Lung (tissue), 17 donors: ENCODE measurements at places on chromosomes 7 and 10. TPM values are rescaled to one million over a fixed set of nuclear protein-coding genes. Genes with fewer than 3 reads are reported as not detected.

- no peak overlapping the region for H3K4me3 ChIP-seq
- peaks cover 3% of the 10 kb centered on the region for H3K4me1 ChIP-seq
- H3K27ac ChIP-seq = no peak overlapping the region
- H3K36me3 ChIP-seq = no peaks in the 10 kb centered on the region
Measured at GRCh38 chr10:34489411-34489810, 325.7 kb downstream of the PARD3 start.

DNA sequence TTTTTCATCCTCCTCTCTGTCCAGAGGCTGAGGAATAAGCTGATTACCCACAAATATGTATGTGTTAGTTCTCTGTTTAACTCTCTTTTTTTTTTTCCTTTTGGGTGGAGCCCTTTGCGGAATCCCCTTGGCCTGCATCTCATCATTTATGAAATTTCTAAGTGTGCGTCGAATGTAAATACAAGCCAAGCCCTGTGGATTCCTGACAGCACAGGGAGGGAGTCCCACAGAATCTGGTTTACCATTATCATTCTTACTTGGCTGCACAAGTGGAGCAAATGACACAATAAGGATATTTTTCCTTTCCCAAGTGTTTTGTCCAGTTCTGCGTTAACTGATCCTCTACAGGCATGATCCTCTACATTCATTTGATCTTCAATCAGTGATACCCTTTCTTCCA lies 11.4 kb downstream of the STK31 start:
- DNase-seq = no peak
- H3K27ac ChIP-seq = no peak overlapping the region
- no peaks in the 10 kb centered on the region for H3K27me3 ChIP-seq
- no peaks in the 10 kb centered on the region for H3K36me3 ChIP-seq

- no peaks in the 10 kb centered on the region for H3K36me3 ChIP-seq
- H3K4me3 ChIP-seq = no peak overlapping the region
- H3K27ac ChIP-seq = no peak overlapping the region
- H3K4me1 ChIP-seq = no peaks in the 10 kb centered on the region
- H3K27me3 ChIP-seq = no peaks in the 10 kb centered on the region
Measured at GRCh38 chr7:115613836-115614235, 416.7 kb downstream of the TFEC start.

- no peak overlapping the region for H3K4me3 ChIP-seq
- H3K27ac ChIP-seq = no peak overlapping the region
- no peak for DNase-seq
- H3K4me1 ChIP-seq = no peaks in the 10 kb centered on the region
Measured at GRCh38 chr7:42805601-42806000, 106.3 kb downstream of the C7orf25 start.

GRCh38 chr7:1948887-1949680 lies 279.0 kb downstream of the ELFN1 start:
- H3K36me3 ChIP-seq = no peaks in the 10 kb centered on the region
- no peaks in the 10 kb centered on the region for H3K27me3 ChIP-seq
- no peaks in the 10 kb centered on the region for H3K4me1 ChIP-seq
- H3K4me3 ChIP-seq = no peak overlapping the region
- no peak for DNase-seq
- H3K27ac ChIP-seq = no peak overlapping the region

Gene WDR11
- total RNA-seq = 109 TPM
